ENCODE measurements at places on chromosomes 13 and 19.
A peak's percentile ranks its signal among the peaks of the same experiment; 100 is the strongest.

GRCh38 chr19:13794757-13795589 lies at the start of gene ZSWIM4:
ZSWIM4 (plus strand) TSS chr19:13795443; CDS start chr19:13795649, 206 bp downstream.
- DNase-seq = peak; percentile 99

DNA sequence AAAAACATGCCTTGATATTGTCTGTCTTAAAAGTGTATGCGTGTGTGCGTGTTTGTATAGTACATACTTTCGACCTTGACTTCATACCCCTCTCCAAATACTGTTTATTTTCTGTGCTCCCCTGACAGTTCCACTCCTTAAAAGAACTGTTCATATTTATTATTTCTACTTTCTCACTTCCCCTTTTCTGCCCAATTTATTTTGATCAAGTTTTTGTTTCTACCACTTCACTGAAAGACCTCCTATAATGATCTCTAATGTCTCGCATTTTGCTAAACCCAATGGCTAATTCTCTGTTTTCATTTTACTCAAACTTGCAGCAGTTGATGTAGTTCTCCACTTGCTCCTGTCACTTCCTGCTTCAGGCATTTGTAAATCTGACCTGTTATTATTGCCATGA lies 426.1 kb upstream of the KLF12 start:
- DNase-seq = no peak

DNA sequence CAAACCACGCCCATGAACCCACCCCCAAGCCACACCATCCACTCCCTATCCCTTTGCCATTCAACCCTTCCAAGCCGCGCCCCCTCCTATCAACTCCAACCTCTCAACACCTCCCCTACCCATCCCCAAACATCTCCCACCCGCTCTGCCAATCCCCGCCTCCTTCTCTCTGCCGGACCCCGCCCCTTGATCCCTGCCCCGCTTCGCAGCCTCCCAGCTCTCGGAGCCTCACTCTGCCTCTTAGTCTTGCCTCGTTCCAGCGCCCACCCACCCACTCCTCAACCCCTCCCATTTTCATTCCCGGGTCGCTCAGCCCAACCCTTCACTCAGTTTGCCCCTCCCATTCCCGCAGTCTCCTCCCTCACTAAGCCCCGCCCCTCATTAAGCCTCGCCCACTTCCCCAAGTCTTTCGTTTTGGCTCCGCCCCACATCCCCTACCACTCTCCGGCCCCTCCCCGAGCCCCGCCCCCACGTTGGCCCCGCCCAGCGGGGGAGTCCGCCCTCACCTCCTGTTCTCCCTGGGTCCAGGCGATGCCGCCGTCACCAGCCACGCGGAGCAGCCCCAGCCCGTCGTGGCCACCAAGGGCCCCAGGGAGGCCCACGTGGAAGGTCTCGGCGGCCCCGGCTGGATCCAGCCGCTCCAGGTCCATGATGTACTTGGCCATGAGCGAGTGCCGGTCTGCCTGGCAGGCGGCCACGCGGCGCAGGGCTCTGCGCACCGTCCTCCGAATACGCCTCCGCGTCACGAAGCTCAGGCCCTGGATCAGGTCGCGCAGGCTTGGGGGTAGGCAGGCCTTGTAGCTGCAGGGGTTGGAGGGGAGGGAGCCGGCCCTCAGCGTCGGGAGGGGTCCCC lies 5.7 kb downstream of the JAK3 start:
- DNase-seq = peak; percentile 85

DNA sequence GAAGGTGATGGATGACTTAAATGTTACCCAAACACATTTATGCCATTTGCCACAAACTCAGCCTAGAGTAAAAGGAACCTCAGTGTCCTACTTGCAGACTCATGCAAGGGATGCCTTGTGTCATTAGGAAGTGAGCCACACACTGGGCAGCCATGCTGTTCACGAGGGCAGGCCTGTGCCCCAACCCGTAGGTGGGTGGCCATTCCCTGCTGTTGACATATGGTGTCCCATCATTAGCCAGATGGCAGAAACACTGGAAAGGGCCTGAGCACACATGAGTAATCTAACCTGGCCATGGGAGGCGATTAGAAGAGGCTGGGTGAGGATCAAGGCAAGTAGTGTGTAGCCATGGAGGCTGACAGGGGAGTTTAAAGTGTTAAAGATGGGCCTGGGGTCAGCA lies 9.7 kb upstream of the LRCH1 start:
- DNase-seq = no peak

DNA sequence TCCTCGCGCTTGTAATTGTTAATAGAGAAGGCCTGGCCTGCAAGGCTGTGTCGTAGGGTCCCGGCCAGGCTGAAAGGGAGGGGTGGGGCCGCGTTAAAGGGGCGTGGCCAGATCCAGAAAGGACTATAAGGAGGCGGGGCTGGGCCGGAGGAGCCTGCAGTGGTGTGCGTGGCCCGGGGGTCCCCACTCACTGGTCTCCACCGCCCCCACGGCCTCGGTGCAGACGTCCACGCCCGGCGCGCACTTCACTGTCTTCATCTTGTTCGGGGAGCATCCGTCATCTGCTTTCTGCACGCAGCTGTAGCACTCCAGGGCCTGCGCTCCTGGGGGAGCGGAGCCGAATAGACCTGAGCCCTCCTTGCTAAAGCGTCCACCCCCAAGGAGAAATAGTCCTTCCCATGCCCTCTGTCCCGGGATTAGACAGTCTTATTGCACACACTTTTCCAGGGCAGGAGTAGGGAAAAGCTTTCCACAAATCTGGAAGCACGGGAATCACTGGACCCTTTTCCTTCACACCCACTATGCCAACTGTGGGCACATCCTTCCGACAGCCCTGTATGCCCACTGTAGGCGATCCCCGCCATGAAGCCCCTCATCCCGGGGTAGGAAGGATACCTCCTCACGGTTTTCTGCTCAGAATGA lies 1.2 kb downstream of the LYPD3 start:
- peak; percentile 74 for DNase-seq

GRCh38 chr19:29715701-29716581 lies 880 bp upstream of the C19orf12 start:
- DNase-seq = no peak

GRCh38 chr19:48325265-48325910 lies at the start of gene EMP3:
EMP3 (plus strand) TSS chr19:48325552; CDS start chr19:48326845, 1,293 bp downstream.
- peak; percentile 26 for DNase-seq

DNA sequence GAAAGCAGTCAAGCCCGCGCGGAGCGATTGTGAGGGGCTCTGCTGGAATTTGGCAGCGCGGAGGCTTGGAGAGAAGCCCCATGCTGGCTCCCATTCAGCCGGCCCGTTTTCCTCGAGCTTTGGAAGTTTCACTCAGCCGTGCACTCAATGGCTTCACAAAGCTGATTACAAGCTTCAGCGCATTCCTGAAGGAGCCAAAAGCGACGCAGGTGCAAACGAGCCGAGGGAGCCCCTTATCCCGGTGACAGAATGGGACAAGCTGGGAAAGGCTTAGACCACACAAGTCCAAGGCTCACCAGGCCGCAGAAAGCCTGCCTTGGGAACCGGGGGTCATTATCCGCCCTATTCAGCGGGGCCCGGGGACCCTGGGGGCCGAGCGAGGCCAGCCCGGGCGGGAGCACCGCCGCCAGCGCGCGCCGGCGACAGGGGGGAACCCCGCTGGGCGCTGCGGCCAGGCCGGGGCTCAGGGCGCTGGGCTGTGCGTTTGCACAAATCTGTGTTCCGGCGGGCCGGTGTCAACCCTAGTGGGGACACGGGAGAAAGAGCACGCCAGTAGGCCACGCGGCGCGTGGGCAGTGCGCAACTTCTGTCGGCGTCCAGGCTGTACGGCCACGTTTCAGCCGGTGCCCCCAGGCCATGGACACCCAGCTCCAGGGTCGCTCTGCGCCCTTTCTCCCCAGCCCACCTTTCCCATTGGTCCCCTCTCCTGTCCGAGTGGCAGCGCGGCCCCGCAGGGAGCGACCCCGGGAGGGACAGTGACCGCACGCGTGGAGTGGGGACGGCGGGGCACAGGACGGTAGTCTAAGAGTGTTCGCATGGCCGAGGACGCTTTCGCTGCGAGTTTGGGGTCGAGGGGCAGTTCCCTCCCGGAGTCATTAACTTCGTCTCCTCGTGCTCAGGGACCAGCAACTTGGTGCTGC lies 37.3 kb downstream of the SOX1 start:
- DNase-seq = no peak

DNA sequence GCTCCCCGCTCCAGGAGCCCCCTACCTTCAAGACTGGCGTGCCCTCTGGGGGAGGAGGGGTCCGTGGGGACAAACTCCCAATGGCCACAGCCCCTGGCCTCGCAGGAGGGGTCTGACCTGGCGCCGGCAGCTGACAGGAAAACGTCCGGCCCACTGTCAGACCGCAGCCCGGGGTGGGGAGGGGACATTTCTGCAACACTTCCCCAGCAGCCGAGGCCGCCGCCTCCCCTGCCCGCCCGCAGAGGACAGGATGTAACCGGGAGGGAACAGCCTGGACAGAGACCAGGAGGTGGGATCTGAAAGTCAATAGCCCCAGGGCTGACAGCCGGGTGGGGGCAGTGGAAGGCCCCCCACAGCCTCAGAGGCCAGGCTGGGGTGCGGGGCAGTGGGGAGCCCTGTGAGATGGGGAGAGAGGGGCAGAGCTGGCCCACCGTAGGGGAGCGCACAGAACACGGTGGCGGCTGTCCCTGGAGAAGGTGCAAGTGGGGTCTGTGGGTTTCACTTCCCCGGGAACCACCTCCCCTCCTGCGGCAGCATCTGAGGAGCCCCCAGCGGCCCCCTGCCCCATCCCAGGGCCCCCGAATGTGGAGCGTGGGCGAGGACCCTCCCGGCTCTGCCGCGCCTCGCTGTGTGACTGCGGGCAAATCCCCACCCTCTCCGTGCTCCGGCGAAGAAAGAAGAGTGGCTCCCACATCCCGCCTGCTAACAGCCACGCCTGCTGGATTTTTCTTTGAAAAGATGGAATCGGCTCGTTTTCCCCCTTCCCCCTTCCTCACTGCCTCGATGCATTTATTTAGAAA lies at the start of gene PEAK3:
PEAK3 (minus strand) TSS at position 114 of the 800 bp plus-strand sequence. CDS start 1,244 bp downstream, outside the sequence.
- no peak for DNase-seq

DNA sequence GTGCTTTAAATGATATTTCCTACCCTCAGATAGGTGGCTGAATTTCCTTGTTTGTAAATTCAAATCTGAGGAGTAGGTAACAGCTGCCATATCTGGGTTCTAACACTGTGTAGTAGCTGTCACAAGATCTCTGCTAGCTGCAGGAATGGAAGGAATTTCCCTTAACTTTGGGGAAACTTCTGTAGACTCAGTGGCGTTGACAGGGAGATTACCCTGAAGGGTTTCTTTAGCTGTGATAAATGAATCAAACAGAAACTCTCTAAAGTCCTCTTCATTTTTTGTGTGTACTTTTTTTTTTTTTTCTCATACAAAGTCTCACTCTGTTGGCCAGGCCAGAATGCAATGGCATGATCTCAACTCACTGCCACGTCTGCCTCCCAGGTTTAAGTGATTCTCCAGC lies 5.3 kb upstream of the EPSTI1 start:
- no peak for DNase-seq

DNA sequence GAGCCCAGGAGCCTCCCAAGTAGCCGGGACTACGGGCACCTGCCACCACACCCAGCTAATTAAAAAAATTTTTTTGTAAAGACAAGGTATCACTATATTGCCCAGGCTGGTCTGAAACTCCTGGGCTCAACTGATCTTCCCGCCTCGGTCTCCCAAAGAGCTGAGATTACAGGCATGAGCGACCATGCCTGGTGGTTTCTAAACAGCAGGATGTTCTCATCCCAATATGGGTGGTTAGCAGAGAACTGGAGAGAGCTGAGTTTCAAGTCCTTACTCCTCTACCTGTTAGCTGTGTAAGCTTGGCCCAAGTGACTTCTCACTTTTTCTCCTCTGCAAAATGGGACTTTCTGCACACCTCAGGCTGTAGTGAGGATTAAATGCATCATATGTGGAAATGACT lies 8.0 kb downstream of the TMEM91 start:
- no peak for DNase-seq

GRCh38 chr19:12785431-12786031 lies 5.8 kb upstream of the JUNB start:
- DNase-seq = no peak

GRCh38 chr19:42360787-42361544 lies 29.1 kb downstream of the CNFN start:
- no peak for DNase-seq

Measured in NCI-H1105 treated with DMSO at 0.1 percent for 48 hours (cell line).